ENCODE measurements at places on chromosomes 2 and 18.

DNA sequence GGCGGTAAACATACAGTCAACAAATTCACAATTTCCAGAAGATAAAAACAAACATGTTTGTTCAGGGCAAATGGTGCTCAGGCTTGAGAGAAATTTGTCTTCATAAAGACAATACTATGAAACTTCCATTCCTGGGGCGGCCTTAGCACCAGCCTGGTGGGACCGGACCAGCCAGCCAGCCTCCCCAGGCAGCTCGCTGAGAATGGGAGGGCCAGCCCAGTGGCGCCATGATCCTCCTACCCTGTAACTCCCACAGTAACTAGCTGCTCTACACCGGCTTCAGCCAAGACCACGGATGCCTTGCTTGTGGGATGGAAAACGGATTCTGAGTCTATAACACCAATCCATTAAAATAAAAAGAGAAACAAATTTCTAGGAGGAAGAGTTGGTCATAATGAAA is 24.2 kb upstream of the FHOD3 start:
- no peak for DNase-seq

DNA sequence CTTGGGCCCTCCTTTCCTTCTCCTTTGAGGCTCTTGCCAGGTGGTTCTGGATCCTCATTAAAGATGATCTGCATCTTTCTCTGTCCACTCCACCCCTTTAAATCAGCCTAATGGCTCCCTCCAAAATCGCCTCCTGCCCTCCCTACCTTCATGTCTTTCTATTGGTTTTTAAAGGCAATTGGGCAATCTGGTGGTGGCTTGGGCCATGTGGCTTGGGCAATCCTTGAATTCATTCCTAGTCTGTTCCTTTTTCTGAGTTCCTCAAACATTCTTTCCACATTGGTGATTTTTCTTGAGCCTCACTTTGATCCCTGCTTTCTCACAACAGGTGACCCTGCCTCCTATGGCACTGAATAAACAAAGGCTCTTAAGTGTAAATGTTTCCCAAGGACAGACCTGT is 266.2 kb upstream of the REV1 start:
- no peak for DNase-seq

DNA sequence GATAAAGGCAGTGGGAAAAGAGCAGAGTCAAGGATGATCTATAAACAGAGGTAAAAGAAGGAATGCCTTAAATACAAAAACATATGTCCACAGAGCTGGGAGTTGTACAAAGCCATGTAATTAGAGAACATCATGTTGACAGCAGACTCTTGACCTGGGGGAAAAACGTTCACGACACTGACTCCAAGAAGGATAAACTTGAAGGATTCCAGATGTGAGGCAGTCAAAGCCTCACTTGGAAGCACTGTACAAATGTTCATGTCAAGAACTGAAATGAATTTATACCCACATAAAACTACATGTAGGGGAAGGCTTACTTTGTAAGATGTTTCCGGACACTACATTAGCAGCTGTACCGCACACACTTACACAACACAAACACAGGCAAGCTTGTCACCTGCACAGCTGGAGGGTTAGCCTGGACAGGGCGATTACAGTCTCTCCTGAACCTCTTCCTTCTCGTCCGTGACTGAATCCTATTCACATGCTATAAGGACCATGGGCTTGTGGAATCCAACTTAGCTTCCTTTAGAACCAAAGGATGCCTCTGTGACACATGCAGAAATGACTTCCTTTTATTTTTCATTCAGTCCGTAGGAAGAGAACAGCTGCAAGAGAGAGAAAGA is 88.6 kb downstream of the SH3YL1 start:
- DNase-seq = no peak

- no peak for DNase-seq
Measured at GRCh38 chr2:120712180-120712681, 23.4 kb upstream of the GLI2 start.

- DNase-seq = no peak
Measured at GRCh38 chr2:15669375-15669910, 77.8 kb downstream of the DDX1 start.

DNA sequence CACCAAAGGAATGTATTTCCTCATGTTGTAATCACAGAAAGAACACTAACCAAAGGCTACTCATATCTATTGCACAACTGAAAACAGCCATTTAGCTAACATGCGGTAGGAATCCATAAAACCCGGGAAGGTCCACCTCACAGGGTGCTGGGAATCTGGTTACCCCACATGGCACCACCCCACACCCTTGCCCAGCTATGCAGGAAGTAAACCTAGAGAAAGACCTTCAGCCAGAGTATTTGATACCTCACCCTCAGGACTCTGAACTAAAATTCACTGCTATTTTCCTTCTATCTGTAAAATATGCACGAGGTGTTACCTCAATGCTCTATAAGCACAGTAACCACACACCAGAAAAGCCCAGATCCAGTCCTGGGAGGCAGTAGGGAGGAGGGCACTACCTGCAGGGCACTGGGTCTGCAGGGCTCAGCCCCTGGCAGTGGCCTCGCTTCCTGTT is 45.8 kb downstream of the PTPN2 start:
- DNase-seq = peak; percentile 90

- DNase-seq = no peak
Measured at GRCh38 chr2:168076731-168077130, 170.7 kb downstream of the STK39 start.

DNA sequence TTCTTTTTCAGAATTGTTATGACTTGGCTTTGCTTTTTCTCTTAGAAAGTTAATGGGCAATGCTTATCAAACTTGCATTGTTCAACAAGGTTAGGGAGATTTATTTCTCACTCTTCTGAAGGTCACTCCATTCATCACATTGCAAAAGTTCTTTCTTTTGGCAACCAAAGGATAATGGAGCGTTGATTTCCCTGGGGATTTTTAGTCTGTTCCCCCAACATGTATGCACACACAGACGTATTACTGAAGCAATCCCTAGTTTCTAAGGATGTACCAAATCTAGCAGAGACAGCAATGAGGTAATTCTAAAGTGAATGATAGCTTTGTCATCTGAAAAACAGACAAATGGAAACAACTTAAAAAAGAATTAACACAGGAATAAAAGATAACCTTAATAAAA is 349.1 kb downstream of the NYAP2 start:
- DNase-seq = no peak

- no peak for DNase-seq
Measured at GRCh38 chr2:23159746-23160405, 225.1 kb upstream of the KLHL29 start.

- no peak for DNase-seq
Measured at GRCh38 chr18:57569133-57569532, 17.4 kb downstream of the FECH start.

DNA sequence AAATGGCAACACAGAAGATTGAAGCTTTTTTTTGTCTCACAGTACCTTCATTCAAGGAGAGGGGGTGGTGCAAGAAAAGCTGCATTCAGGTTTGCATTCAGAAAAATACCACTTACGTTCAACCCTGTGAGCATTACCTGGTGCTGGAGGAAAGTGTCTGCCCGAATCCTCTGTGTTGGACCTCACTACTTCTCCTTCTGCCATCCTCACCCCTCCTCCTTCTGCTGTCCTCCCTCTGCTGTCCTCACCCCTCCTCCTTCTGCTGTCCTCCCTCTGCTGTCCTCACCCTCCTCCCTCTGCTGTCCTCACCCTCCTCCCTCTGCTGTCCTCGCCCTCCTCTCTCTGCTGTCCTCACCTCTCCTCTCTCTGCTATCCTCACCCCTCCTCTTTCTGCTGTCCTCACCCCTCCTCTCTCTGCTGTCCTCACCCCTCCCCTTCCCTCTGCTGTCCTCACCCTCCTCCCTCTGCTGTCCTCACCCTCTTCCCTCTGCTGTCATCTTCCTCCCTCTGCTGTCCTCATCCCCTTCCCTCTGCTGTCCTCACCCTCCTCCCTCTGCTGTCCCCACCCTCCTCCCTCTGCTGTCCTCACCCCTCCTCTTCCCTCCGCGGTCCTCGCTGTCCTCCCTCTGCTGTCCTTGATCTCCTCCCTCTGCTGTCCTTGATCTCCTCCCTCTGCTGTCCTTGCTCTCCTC is 11.3 kb downstream of the GAD1 start:
- no peak for DNase-seq

DNA sequence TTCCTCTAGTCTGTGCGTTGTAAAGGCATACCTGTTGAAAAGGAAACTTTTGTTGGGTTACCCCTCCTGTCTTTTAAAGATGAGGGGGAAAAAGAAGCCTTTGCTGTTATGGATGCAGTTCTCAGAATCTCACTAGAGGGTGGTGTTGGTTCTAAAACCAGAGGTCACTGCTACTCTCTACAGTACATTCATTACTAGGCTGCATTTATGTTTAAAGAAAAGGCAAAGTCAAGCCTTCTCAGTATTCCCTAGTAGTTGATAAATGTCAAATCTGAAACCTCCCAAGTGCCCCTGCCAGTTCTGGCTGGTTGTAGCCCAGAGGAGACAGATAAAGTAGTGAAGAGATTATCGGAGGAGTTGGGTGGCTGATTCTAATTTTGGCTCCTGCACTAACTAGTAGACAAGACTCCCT is 1.4 kb upstream of the PLCL1 start:
- no peak for DNase-seq

DNA sequence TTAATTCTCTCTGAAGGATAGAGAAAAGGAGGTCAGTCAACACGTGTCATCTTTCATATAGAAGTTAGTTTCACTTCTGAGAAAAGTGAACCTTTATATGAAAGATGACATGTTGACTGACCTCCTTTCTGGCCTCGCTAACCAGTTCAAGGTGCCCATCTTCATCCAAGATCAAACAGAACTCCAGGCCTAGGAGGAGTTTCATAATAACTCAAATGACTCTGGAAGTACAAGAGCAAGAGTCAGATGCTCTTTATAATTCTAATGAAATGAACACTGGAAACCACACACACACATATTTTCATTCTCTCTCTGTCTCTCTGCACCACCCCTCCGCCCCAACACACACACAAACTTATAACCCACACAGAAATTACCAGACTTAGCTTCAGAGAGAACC is 16.3 kb downstream of the ANKRD44 start:
- DNase-seq = no peak

GRCh38 chr18:7568426-7568825 is 1.3 kb downstream of the PTPRM start:
- DNase-seq = no peak

DNA sequence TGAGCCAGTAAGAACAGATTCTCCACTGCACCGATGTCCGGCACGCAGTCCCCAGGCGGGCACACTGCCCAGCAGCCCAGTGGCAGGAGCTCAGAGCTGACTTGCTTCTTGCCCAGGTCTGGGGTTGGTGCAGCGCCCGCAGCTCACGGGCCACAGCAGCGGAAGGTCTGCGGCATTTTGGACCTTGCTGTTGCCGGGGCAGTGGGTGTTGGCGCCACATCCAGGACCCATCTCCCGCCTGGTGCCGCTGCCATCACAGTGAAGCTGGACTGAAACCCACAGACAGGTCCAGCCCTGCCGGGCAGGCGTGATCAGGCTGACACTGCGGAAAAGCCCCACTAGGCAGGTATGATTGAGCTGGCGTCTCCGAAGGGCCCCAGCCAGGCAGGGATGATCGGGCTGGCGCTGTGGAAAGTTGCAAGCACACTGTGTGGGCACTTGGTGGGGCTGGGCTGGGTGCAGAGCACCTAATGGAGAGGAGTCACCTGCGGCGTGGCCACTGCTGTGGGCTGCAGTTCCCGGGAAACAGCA is 75.5 kb downstream of the SLC66A2 start:
- DNase-seq = no peak

GRCh38 chr18:55001394-55002024 is 42.2 kb upstream of the CCDC68 start:
- no peak for DNase-seq

- no peak for DNase-seq
Measured at GRCh38 chr2:208036357-208036756, 11.0 kb upstream of the PLEKHM3 start.
